Myometrial cell (primary cell): ENCODE measurements at places on chromosomes 3 and 15. TPM values are rescaled to one million over a fixed set of nuclear protein-coding genes. Genes with fewer than 3 reads are reported as not detected.

Gene ZNF80
- not detected in 2 replicates for total RNA-seq

Gene NEK11
- 5.7 and 6.3 TPM in 2 replicates for total RNA-seq

Gene TRH
- 0.18 and 0.86 TPM in 2 replicates for total RNA-seq

Gene ADAMTS17
- 1.1 TPM in 1 of 2 replicates, not detected in the other for total RNA-seq

Gene SQOR
- 40.6 and 62.3 TPM in 2 replicates for total RNA-seq

Gene SLC51B
- not detected in 2 replicates for total RNA-seq

Gene GDPGP1
- total RNA-seq = 1.2 and 2.3 TPM in 2 replicates

Gene NAALADL2
- 0.86 and 0.89 TPM in 2 replicates for total RNA-seq

Gene KY
- 0.89 TPM in 1 of 2 replicates, not detected in the other for total RNA-seq

Gene HCLS1
- 2.3 and 3.7 TPM in 2 replicates for total RNA-seq

Gene LRRC31
- not detected in 2 replicates for total RNA-seq

Gene EFCC1
- total RNA-seq = not detected in 2 replicates

Gene PPP1R14D
- total RNA-seq = not detected in 2 replicates

Gene FBXL2
- 13.8 and 14.9 TPM in 2 replicates for total RNA-seq

Gene GOLGA6L9
- under 0.01 and 1.6 TPM in 2 replicates for total RNA-seq

Gene ABI3BP
- total RNA-seq = 13.3 and 16.1 TPM in 2 replicates

Gene WDR93
- 1.2 TPM in 1 of 2 replicates, not detected in the other for total RNA-seq

Gene ADAMTSL3
- not detected in 2 replicates for total RNA-seq

Gene CFAP100
- not detected in 2 replicates for total RNA-seq

Gene ARID3B
- total RNA-seq = 0.58 and 2.8 TPM in 2 replicates

Gene GALNT15
- 0.86 and 2.5 TPM in 2 replicates for total RNA-seq

Gene CLASP2
- 36.3 and 50.5 TPM in 2 replicates for total RNA-seq

Gene SEMA3F
- 5.2 and 7.8 TPM in 2 replicates for total RNA-seq
